ENCODE measurements at places on chromosomes 7 and 10.

GRCh38 chr7:51369746-51370145 lies 53.1 kb upstream of the COBL start:
- no peak for DNase-seq

DNA sequence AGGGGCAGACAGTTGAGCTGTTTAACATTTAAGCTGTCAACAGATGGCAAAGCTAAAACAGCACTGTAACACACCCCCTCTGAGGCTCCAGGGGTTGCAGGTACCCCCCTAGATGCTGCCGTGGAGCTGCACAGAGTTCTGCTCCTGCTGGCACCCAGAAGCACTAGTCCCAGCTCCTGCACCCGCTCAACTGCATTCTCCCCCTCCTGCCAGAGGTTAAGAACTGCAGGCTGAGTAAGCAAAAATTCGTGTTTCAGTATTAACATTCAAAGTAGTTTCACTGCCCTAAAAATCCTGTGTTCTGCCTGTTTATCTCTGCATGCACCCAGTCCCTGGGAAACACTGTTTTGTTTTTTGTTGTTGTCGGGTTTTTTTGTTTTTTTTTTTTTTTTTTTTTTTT lies 790.8 kb upstream of the KCND2 start:
- DNase-seq, result no peak

GRCh38 chr7:27315066-27315465 lies 72.5 kb downstream of the EVX1 start:
- DNase-seq, result no peak

DNA sequence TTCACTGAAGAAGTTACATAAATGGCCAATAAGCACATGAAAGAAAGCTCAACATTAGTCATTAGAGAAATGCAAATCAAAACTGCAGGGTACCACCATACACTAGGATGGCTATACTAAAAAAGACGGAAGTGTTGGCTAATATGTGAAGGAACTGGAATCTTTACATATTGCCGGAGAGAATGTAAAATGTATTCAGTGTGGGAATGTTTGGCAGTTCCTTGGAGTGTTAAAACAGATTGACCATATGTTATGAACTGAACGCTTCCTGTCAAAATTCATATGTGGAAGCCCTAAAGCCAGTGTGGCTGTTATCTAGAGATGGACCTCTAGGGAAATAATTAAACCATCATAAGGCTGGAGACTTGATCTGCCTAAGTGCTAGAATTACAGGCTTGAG lies 33.1 kb downstream of the SUV39H2 start:
- DNase-seq, result no peak

GRCh38 chr10:97072851-97073665 lies 112.7 kb downstream of the SLIT1 start:
- no peak for DNase-seq

DNA sequence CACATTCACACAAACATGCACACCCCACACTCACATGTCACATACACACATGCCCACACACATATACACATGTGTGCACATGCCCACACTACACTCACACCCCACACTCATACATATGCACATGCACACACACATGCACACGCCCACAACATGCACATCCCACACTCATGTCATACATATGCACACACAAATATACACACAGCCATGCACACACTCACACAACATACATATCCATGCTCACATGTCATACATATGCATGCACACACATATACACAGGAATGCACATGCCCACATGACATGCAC lies 219.8 kb downstream of the DNAJB6 start:
- no peak for DNase-seq

GRCh38 chr7:131238347-131238931 lies 89.2 kb upstream of the MKLN1 start:
- no peak for DNase-seq

DNA sequence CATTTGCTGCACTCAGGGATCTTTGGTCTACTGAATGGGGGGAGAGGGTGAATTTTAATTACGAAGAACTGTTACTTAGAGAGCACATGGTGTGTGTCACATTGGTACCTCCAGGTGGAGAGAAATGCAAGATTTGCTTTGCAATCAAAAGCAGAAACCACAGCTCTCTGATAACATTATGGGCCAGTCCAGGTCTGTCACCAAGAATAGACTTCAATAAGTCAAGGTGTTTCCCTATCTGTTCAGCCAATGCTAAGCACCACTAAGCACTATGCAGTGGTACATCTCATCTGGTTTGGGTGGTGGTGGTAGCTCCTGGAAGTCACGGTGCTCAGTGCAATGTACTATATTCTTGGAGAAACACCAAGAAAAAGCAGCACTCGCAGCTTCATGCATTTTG lies 119.6 kb upstream of the AFAP1L2 start:
- DNase-seq, result no peak

DNA sequence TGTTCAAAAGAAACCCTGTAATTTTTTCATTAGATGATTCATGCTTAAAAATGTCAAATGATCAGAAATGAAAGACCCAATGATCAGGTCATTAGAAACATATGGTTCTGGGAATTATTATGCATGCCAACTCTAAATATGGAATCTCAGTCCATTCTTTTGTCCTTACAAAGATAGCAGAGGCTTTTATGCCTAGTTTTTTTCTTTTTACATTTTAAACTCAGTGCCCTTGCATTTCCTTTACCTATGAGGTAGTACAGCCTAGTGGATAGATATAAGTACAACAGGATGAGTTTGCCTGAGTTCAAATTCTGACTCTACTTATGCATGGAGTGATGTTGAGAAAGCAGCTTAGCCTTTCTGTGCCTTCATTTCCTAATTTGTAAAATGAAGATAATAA lies 392.9 kb downstream of the SUGCT start:
- no peak for DNase-seq

GRCh38 chr7:80923211-80923612 lies 4.4 kb upstream of the SEMA3C start:
- DNase-seq, result no peak

Measured in left lung (tissue), 14 donors.